ENCODE measurements at places on chromosomes 4 and X.

GRCh38 chrX:153057281-153057680 lies 1.0 kb downstream of the PNMA3 start:
- DNase-seq: no peak

DNA sequence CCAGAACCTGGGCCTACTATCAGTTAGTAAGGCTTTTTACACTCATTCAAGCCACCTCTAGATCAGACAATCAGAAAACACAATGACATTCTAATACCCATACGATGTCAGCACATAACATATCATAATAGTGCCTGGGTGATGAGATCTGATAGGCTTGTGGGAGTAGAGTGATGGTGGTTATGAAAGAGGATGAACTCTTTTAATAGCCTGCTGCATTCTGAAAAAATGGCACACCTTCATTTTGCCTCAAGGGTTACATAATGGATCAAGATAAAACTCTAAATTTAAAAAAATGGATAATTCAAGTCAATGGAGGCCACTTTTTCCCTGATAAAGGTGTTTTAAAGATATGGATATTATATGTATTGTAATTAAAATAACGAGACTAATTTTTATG lies 215.6 kb downstream of the MAML3 start:
- DNase-seq: no peak

GRCh38 chr4:7461230-7461629 lies 26.5 kb upstream of the PSAPL1 start:
- no peak for DNase-seq

DNA sequence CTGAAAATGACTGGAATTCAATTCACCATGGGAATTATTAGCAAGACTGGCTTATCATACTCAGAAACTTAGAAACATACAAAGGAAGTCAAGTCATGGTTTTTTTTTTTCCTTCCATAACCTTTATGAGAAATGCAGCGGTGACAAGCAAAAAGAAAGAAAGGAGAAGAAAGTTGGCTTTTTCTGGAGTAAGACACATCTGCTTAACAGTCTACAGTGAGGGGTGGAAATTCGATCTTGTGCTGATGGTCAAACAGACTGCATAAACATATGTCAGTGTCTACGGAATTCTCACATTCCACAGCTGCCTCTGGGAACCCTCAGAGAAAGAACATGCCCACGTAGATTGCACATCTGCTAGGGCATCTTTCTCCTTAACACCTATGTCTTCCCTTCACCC lies 54.6 kb downstream of the PROM1 start:
- DNase-seq: no peak

DNA sequence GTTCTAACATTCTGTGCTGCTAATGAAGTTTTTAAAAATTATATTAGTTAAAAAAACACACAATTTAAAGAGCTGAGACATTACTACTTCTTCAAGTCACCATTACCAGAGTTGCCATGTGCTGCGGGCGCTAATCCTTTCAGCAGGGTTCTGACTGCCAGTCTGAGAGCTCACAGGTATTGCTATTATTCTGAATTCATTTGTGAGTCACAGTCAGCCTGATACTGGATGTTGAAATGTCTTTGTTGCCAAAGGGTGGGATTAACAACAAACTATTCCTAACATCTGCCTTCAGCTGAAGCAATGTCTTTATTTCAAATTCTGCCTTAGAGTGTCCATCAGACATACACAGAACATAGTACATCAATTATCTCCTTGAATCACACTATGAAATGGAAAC lies 197.1 kb upstream of the FGF13 start:
- DNase-seq: no peak

DNA sequence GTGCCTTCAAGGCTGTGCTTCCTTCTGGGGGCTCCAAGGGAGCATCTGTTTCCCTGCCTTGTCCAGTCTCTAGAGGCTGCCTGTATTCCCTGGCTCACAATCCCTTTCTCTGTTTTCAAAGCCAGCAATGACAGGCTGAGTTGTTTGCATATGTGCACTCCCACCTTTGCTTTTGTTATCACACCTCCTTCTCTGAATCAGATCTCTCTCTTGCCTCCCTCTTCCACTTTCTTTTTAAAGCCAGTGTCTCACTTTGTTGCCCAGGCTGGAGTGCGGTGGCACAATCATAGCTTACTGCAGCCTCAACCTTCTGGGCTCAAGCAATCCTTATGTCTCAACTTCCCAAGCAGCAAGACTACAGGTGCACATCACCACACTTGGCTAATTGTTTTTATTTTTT lies 37.1 kb upstream of the LEF1 start:
- DNase-seq: no peak

- peak; percentile 28 for DNase-seq
Measured at GRCh38 chrX:22081475-22082092, 49.5 kb downstream of the PHEX start.

Measured in activated CD4-positive, alpha-beta T cell treated with anti-CD3 and anti-CD28 coated beads, Interleukin-2, amount 50 U/mL, for 1 hour (primary cell).